ENCODE measurements at places on chromosomes 5 and 9.

- DNase-seq, result no peak
These were observed 412.8 kb downstream of the SPOCK1 start for GRCh38 chr5:137086342-137086741.

DNA sequence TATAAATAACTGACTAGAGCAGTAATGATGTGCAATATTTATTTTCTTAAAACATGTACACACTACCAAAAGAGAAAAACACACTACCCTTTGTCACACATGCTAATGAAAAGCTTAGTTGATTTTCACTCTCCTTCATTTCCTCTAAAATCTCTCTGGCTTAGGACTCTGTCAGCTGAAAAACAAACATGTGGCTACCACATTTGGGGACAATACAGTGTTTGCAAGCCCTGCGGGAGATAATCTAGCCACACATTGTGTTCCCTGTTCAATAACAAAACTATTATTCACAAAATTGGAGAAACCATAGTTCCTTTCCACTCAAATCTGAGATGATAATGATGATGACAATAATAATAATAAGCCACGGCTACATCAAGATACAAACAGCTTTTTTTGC, 3.5 kb upstream of the LOX start:
- DNase-seq, result no peak

DNA sequence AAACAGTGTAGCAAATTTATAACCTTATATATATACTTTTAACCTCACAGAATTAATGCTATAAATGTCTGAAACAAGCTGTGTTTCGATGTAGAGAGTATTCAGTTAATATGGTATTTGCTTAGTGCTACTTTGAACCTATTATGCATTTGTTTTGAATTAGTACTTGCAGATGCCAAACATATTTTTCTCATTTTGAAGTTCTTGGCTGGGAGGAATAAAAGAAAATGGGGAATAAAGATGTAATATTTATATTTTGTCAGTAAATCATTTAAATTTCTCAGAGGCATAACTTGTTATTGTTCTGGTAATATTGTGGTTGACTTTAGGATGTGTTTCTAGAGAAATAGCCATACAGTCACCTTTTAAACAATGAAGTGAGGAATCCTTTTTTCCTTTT, 175.9 kb upstream of the IZUMO3 start:
- no peak for DNase-seq

GRCh38 chr9:132878695-132879456, at the start of gene SPACA9:
Gene SPACA9, plus strand, starts transcription at chr9:132878898. Its CDS starts 5,050 bp downstream, at chr9:132883948.
- DNase-seq, result peak; percentile 16

Measured in anterior cingulate cortex (tissue), 58 donors.